ENCODE measurements at places on chromosomes 11 and 22. TPM values are rescaled to one million over a fixed set of nuclear protein-coding genes. Genes with fewer than 3 reads are reported as not detected.
A peak's percentile ranks its signal among the peaks of the same experiment; 100 is the strongest.

DNA sequence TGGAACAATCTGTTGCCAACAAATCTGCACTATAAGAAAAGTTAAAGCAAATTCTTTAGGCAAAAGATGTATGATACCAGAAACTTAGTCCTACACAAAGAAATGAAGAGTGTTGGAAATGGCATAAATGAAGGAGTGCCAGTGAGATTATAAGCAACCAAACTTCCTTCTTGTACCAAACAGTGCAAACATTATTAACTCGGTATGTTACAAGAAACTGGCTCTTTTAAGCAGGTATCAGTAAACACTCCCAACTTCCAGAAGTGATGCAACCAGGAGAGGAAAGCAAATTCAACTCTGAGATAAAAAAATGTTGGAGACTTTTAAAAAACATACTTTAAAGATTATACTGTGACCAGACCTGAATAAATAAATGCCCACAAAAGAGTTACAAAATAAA is 28.5 kb downstream of the COPB1 start:
- DNase-seq, result no peak

DNA sequence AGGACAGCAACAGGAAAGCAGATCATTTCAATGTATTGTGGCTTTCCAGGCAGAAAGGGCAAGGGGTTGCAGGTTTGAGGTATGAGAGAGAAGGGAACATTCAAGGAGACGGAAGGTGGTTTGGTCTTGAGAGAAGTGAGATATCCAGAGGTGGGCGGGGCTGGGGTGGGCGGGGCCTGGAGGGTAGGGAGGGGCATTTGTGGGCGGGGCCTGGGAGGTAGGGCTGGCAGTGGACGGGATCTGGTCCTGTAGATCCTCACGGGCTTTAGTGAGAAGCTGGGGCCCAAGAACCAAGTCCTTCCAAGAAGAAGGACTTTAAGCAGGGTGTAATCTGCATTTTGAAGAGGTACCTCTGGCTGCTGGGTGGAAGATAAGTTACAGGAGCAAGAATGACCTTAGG is 199.2 kb downstream of the MN1 start:
- DNase-seq, result no peak

GRCh38 chr11:86459682-86460460 is 85.2 kb downstream of the CCDC81 start:
- DNase-seq, result no peak

DNA sequence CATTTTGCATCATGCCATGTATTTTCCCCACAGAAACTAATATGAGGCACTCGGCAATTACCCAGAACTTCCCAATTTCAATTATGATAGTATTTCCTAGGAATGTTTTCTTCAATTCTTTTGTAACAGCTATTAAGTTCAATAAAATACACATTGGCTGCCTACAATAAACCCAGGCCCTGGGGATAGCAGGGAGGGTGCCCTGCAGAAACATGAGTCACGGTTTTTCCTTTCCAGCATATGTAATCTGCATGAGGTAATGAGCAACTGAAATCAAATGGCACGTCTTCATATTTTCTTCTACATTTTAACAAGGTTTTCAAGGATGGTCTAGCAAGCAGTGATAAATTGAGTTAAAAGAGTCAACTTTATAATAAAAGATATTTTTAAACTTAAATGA is 32.0 kb downstream of the GUCY1A2 start:
- DNase-seq, result no peak

GRCh38 chr11:131195661-131196517 is 174.5 kb upstream of the NTM start:
- DNase-seq, result peak; percentile 60

GRCh38 chr11:80937842-80938241 is 1497.0 kb upstream of the TENM4 start:
- DNase-seq, result no peak

Gene LRRC32
- 40.9 TPM for polyA plus RNA-seq

DNA sequence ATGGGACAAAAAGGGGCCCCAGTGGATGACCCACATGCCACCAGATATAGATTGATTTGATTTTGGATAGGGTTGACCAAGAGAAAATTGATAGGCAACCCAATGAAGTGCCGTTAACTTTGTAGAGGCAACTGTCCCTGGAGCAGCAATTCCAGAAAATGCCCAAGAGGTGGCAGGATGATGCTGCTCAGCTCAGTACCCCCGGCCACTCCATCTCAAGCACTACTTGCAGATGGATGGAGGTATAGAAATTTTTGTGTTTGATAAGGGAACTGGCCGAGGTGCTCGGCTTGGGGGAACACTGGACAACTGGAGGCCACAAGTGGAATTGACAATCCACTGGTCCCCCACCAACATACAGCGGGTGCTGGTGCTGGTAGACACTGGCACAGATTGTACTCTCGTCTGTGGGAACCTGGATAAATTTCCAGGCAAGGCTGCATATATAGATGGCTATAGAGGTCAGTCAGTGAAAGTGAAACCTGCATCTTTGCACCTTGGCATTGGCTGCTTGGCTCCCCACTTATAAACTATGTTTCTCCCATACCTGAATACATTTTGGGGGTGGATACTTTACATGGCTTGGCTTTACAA is 86.3 kb downstream of the CCDC83 start:
- DNase-seq, result peak; percentile 48

DNA sequence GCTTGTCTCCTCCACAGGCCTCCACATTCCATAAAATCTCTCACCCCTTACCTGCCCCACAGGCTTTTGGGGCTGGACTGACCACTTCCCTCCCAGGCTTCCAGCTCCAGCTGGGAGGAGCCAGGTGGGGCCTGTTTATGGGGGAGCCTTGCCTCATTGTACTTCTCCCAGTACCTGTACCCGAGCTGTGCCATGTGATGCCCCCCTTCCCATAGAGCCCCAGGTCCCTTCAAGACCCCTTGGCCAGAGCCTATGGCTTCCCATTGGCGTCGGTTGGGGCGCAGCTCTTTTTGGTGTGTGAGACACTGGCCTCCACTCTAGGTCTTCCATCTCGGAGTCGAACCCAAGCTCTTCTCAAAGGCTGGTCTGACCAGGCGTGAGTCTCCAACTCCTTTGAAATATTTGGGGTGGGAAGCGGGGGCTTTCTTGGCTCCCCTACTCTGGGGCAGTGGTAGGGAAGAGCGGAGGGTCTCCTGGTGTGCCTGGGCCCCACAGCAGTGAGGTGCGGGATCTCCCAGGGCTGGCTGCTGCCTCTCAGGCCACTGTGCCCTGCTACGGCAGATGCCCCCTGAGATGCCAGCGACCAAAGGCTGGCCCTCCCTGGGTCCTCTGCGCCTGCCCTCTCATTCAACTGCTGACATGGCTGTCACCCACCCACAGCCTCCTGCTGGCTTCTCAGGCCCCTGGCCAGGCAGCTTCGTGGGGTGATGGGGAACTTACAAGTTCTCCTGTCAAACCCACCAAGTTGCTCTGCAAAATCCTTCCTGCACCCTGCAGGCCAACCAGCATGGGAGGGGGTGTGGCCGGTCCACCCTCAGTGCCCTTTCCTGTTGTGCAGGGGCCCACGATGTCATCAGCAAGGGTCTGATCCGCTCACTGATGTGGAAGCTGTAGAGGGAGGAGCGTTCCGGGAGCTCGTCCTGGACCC is 25.7 kb downstream of the DRICH1 start:
- no peak for DNase-seq

DNA sequence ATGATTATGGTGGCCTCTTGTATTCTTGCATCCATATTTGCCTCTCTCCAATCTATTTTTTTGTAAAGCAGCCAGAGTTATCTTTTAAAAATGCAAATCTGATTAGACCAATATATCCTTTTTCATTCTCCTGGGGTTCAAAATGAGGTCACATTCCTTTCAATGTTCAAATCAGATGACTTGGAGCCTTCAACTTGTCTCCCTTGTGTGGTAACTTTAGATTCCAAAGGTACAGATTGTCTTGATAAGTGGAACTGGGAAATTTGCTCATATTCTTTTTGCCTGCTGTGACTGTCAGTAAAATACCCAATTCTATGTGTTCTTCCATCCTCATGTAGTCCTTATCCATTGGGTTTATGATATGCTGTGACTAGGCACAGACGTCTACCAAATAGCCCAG is 15.1 kb upstream of the CAPRIN1 start:
- no peak for DNase-seq

Gene SPA17
- polyA plus RNA-seq, result 19.1 TPM

GRCh38 chr11:100991541-100991940 is 138.1 kb downstream of the PGR start:
- no peak for DNase-seq

DNA sequence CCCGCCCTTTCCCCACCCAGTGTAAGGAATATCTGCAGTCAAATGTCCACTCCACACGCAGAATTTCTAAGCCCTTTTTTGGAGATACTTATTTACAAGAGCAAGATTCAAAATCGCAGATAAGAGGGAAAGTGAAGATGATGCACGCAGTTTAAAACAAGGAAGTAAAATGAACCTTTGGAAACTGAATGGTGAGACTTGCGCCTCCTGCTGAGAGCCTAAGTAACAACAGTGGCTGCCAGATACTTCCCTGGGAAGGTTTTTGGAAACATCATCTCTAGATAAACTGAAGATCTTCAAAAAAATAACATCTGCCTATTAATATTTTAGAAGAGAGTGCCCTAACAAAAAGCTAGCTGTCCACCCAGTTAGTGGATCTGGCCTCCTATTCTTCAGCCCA is 963.1 kb upstream of the FAT3 start:
- DNase-seq, result no peak

DNA sequence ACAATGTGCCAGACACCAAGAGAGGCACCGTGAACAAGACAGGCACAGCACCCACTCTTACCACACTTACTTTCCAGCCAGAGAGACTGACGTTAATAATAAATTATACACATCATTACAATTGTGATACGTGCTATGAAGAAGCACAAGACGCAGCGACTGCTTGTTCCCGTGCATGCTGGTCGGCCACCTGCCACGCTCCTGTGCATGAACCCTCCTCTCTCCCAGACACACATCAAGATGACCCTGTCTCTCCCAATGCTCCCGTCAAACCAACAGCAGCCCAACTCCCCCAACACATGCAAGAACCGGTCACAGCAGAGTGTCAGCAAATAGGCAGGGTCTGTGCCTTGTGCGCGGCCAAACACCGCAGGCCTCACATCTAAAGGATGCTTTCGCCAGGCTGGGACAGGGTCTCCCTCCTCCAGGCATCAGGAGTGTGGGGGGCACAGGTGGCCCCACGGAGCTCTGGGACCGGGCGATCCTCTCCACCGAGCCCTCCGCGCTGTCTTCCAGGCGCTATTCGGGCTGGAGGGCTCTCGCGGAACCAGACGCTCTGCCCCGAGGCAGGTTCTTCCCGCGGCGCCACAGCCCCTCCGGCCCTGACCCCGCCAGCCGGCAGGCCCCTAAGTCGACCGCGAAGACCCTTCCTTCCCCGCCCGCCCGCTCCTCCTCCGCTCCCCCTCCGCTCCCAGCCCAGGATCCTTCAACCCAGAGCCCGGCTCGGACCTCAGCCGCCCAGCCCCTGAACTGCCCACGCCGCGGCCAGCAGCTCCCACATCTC is 533 bp downstream of the SERGEF start:
- peak; percentile 17 for DNase-seq

GRCh38 chr11:96969251-96969650 is 579.4 kb downstream of the JRKL start:
- DNase-seq, result no peak

Gene B4GALNT4
- polyA plus RNA-seq, result 58.2 TPM

GRCh38 chr22:36761553-36762240 is 14.2 kb downstream of the IFT27 start:
- no peak for DNase-seq

DNA sequence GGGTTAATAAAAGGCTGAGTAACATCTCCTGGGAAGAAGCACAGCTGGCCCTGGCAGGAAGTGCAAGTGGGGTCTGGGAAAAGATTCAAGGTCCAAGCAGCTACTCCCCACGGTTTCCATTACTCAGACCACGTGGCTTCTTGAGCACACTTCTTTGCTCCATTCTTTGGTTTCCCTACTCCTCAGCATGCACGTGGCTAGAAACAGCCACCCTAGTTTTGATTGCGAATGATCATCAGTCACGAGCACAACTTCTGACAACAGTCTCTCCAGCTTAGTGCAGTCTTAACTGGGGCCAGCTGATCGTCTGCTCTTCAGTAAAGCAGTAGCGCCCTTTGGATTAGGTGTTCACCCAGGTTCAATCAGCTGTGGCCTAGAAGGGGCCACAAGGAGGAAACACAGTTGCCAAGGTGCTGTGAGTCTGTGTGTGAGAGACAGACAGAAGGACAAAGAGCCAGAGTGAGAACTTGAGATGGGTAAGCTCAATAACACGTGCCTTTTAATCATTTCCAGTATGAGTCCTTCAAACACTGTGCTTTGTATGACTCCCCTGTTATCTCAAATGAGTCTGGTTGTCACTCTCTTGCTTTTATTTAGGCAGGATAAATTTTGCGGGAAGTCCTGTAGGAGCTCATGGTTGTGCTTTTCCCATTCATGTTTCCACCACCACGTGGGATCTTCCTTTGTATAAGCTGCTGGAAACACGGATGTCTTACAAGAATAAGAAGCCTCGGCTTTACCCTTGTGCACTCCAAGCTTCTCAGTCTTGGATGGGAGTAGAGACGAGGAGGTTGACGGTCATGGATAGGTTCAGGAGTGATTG is 901 bp upstream of the PARVA start:
- DNase-seq, result no peak

DNA sequence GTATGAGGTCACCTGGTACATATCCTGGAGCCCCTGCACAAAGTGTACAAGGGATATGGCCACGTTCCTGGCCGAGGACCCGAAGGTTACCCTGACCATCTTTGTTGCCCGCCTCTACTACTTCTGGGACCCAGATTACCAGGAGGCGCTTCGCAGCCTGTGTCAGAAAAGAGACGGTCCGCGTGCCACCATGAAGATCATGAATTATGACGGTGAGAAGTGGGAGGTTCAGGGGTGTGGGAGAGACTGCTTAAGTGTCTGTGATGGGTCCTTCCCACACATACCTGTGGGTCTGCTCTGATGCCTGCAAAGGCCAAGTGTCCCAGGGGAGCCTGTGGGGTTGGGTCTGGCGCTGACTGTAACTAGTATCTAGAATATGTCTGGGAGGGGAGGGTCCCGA is 3.9 kb downstream of the APOBEC3G start:
- no peak for DNase-seq

DNA sequence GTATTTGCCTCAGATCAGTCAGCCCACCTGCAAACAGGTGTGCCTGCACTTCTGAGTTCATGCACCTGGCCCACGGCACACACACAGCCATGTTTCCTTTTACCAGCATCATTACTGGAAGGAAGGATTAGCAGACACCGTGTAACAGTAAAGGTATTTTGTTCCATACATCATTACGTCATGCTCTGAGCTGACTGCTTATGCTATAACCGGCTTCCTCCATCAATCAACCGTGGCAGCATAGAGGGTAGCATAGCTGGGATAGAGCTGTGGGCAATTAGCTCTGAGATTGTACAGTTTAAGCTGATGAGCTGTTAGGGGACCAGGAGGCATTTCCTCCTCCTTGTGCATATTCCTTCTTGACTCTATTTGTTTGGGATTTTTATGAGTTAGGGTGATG is 102.4 kb downstream of the ME3 start:
- DNase-seq, result no peak

Gene PGM2L1
- polyA plus RNA-seq, result 6.0 TPM

DNA sequence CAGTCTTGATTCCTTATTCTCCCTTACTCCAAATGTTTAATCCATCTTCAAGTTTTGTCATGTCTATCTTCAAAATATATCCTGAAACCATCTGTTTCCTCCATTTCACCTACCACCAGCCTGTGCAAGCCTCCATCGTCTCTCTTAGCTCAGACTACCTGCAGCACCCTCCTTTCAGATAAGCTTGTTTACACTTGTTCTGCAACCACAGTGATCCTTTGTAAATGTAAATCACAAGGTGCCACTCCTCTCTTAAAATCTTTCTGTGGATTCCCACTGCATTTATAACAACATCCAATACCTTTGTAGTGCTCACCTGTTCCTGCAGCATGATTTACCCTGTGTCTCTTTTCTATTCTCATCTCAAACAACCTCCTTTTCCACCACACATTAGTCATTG is 31.8 kb upstream of the GPR83 start:
- DNase-seq, result no peak
